CD4-positive, alpha-beta T cell treated with Interleukin-17A for 4 hours (primary cell): ENCODE measurements at places on chromosomes 4 and X.

- DNase-seq, result no peak
Measured at GRCh38 chr4:71081192-71081591, 87.7 kb downstream of the DCK start.

DNA sequence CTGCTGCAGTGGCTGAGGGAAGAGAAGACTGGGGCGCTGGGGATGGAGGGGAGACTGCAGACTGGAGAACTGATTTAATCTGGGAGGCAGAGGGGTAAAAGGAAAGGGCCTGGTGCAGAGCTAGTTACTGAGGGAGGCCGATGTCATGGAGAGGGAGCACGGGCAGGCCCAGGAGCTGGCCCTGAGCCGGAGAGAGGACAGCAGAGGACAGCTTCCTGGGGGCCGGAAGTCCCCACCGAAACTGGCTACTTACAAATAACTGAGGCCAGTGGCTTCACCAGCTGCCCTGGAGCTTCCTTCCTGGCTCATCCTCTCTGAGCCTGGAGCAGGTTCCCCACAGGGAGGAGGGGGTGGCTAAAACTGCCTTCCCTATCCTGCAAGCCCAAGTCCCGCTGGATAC lies 26.9 kb downstream of the NSG1 start:
- no peak for DNase-seq

- no peak for DNase-seq
Measured at GRCh38 chrX:22139822-22140221, 107.7 kb downstream of the PHEX start.

GRCh38 chr4:16952896-16953630 lies 54.6 kb upstream of the LDB2 start:
- no peak for DNase-seq

DNA sequence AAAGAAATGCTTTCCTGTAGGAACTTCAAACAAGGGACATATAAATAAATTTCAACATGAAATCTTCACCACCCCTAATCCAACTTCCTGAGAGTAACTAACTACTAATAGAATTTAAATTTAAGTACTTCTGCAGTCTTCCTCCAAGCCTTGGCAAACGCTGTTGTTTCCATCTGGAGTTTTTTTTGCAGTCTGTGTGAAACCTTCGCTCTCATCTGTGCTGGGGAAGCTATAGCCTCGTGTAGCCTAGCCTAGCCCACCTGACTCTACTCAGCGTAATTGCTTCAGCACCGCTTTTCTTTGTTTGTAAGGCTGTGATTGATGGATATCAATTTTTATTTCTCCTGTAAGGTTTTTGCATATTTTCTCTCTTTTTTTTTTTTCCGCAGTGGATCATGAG lies 30.9 kb downstream of the STOX2 start:
- no peak for DNase-seq

- DNase-seq, result no peak
Measured at GRCh38 chrX:25531096-25531495, 515.3 kb upstream of the ARX start.

DNA sequence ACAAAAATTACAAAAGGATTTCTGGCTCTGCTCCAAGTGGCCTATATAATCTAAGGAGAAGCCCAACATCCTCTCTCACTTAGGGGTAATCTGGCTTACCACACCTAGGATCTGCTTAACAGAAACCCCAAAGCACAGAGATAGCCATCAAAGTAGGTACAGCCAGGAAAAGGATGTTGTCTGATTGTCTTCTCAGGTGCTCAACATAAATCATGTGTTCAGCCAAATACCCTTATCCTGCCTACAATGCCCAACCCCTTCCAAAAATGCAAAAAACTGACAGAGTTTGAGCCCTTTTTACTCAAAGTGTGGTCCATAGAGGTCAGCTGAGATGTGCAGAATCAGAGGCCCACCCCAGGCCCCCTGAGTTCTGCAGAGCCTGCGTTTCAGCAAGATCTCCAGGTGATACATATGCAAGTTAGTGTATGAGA lies 53.9 kb downstream of the PPM1K start:
- no peak for DNase-seq
